ENCODE measurements at places on chromosomes 5 and 9. TPM values are rescaled to one million over a fixed set of nuclear protein-coding genes. Genes with fewer than 3 reads are reported as not detected.

- no peak overlapping the region for H3K4me3 ChIP-seq
- DNase-seq: peak; percentile 72
- H3K36me3 ChIP-seq: peaks cover 11% of the 10 kb centered on the region
- H3K4me1 ChIP-seq: peaks cover 7% of the 10 kb centered on the region
- H3K27ac ChIP-seq: no peak overlapping the region
- no peaks in the 10 kb centered on the region for H3K27me3 ChIP-seq
Measured at GRCh38 chr9:125932012-125932411, 184.8 kb downstream of the PBX3 start.

GRCh38 chr9:115717711-115718173 lies 435.8 kb upstream of the PAPPA start:
- no peak for DNase-seq
- H3K4me3 ChIP-seq: no peak overlapping the region
- H3K36me3 ChIP-seq: no peaks in the 10 kb centered on the region
- no peak overlapping the region for H3K27ac ChIP-seq
- no peaks in the 10 kb centered on the region for H3K27me3 ChIP-seq

DNA sequence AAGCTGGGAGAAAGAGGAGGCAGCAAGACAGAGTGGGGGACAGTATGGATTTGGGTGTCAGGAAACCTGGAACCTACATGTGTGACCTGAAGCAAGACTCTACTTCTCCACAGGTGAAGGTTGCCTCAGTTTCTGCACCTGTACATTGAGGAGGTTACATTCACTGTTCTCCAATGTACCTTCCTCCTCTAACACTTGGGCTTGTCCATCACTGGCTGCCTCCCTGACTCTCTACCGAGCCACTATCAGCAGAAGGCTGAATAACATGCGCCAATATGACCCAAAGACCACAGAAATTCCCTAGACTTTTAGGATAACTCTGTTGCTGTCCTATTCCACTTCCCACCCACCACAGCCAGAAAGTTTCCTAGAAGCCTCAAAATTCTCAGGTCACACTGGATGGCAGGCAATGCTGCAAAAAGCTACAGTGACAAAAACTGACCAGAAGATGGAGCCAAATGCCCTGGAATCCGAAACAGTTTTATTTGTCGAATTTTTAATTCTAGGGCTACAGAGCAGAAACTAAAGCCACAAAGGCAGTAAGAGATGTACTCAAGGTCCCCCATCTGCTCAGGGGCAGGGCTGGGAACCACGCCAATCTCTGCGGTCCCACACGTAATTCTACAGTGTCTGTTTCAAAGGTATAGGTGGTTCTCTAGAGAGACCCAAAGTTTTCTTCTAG lies 64.4 kb downstream of the FAM114A2 start:
- H3K4me3 ChIP-seq: no peak overlapping the region
- no peaks in the 10 kb centered on the region for H3K4me1 ChIP-seq
- H3K27me3 ChIP-seq: peaks cover 6% of the 10 kb centered on the region
- peak; percentile 20 for DNase-seq
- no peak overlapping the region for H3K27ac ChIP-seq

- H3K27me3 ChIP-seq: no peaks in the 10 kb centered on the region
- no peak overlapping the region for H3K27ac ChIP-seq
Measured at GRCh38 chr9:37350486-37351190, 71.9 kb upstream of the GRHPR start.

DNA sequence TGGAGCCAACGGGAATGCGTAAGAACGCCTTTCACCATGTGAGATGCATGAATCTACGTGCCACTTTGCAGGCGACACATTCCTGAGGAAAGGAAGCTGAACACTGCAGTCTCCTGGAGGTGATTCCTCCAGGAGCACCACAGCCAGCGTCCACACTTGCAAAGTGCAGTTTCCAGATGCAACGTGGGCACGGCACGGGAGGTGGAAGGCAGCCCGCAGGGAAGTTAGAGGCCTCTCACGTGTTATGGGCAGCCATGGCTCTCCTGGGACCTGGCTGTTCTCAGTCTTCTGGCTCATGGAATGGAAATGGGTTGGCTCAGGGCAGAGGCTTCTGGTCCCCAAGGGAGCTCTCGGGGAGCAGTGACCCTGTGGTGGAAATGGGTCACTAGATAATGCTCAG lies 381.0 kb upstream of the IRX4 start:
- H3K4me1 ChIP-seq: no peaks in the 10 kb centered on the region
- DNase-seq: no peak
- no peak overlapping the region for H3K4me3 ChIP-seq
- no peaks in the 10 kb centered on the region for H3K36me3 ChIP-seq

Gene PCDHGB4
- 6.1 TPM for total RNA-seq

DNA sequence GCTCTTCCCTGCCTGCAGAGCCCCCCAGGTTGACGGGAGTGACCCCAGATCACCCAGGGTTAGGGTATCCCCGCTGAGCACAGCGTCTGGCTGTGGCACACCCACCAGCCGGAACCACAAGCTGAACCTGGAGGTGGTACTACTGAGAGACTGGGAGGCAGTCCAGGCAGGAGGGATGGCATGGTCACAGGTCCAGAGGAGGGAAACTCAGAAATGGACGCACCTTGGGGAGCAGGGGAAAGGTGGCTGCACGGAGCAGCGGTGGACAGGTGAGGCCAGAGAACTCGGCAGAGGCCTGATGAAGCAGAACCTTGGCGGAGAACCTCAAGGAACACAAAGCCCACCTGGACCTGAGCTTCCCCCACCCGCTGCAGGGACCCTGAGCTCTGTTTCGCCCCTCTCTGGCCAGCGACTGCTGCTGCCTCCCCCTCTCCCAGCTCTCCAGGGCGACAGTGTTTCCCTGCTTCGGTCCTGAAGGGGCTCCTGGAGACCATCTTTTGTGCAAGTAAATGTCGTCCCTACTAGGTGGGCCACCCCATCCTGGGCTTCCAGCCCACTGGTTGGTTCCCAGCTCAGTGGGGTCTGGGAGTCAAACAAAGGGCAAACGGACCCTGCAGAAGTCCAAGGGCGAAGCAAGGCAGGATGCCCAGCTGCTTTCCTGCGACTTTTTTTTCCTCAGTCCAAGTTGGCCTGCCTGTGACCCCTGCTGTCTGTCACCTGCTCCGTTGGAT lies 845 bp downstream of the ADGRD2 start:
- H3K4me3 ChIP-seq: no peak overlapping the region
- peaks cover 17% of the 10 kb centered on the region for H3K4me1 ChIP-seq
- no peak overlapping the region for H3K27ac ChIP-seq
- H3K27me3 ChIP-seq: peaks cover 10% of the 10 kb centered on the region
- no peak for DNase-seq
- no peaks in the 10 kb centered on the region for H3K36me3 ChIP-seq

DNA sequence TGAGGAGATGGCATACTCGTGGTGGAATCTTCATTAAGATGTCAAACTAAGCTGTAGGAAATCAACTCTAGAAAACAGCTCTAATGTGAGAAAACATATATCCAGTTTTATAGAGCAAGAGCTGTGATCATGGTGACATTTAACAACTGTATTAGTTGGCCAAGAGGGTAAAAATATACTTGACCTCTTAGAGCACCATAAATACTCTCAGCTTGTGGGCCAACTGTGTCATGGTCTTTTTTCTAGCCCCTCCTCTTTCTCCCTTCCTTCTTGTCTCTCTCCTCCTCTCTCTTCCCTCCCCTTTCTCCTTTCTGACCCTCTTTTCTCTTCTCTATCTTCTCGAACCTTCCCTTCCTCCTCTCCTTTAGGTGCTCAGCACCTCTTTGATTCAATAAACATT lies 54.7 kb downstream of the TMC1 start:
- H3K36me3 ChIP-seq: no peaks in the 10 kb centered on the region
- H3K4me1 ChIP-seq: peaks cover 24% of the 10 kb centered on the region
- H3K27me3 ChIP-seq: no peaks in the 10 kb centered on the region
- H3K27ac ChIP-seq: no peak overlapping the region
- DNase-seq: no peak

Gene OMD
- total RNA-seq: 7.2 TPM

DNA sequence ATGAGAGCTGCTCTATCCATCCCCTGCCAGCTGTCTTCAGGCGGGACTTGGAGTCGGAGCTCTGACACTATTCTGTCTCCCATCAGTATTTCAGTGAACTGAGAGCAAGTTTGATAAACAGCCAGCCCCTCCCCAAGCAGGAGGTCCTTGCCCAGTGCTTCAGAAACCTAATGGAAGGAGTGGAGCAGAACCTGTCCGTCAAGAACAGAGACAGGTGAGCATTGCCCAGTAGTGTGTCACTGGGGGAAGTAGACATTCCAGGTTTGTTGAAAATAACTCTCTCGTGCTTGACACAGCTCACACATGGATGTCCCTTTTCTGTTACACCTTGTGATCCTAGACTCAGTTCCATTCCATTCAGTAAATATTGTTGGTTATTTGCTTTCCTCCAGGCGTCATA lies 13.2 kb upstream of the TLX3 start:
- no peaks in the 10 kb centered on the region for H3K36me3 ChIP-seq
- DNase-seq: no peak

DNA sequence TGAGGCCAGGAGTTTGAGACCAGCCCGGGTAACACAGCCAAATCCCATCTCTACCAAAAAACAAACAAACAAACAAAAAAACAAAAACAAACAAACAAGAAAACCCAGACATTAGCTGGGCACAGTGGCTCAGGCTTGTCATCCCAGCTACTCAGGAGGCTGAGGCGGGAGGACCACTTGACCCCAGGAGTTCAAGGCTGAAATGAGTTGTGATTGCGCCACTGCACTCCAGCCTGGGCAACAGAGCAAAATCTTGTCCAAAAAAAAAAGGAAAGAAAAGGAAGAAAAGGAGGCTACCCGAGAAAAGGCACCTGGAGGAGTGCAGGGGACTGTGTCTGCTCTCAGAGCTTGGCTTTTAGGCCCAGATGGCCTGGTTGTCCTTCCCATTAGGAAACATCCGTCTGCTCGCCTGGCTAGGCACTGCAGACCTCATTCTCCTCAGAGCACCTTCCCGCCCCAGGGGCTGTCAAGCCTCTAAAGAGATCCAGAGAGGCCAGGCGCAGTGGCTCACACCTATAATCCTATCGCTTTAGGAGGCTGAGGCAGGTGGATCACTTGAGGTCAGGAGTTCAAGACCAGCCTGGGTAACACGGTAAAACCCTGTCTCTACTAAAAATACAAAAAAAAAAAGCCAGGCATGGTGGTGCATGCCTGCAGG lies 185.3 kb upstream of the IER5L start:
- H3K36me3 ChIP-seq: no peaks in the 10 kb centered on the region
- no peak overlapping the region for H3K27ac ChIP-seq
- H3K4me1 ChIP-seq: no peaks in the 10 kb centered on the region
- no peak for DNase-seq
- no peaks in the 10 kb centered on the region for H3K27me3 ChIP-seq
- H3K4me3 ChIP-seq: no peak overlapping the region

Gene LHFPL2
- total RNA-seq: 58.8 TPM

DNA sequence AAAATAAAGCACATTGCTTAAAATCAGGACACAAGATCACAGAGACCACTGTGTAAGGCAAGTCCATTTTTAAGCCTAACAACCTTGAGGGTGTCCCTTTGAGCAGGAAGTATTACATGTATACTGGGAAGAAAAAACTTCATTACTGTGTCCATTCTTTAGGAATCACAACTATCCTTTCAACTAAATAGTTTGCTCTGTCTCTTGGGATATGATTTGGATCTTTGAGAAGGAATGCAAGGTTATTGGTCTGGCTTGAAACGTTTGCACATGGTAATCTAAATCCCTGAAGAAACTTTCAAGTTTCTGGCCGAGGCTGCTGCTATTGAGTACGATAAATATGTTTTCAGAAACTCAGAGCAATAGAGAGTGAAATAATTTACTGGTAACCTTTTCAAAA lies 923.0 kb upstream of the SEMA6A start:
- no peaks in the 10 kb centered on the region for H3K27me3 ChIP-seq
- no peak overlapping the region for H3K4me3 ChIP-seq
- no peak for DNase-seq
- no peak overlapping the region for H3K27ac ChIP-seq
- no peaks in the 10 kb centered on the region for H3K36me3 ChIP-seq

DNA sequence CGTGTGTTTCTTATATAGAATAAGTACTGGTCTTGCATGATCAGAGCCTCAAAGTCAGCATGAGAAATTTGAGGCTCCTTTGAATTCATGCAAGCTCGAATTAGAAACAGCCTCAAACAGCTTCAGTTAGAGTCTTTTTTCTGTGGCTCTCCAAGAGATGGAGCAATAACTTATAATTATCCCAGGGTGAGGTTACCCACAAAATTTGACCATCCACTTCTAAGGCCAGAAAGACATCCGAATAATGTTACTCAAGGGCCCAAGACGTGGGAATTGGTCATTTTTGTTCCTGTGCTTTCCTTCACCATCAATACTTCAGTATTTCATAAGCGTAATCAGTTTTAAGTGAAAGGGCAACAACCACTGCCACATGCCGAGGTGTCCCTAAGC lies 89.7 kb downstream of the DAPK1 start:
- no peaks in the 10 kb centered on the region for H3K4me1 ChIP-seq
- no peaks in the 10 kb centered on the region for H3K36me3 ChIP-seq
- no peak overlapping the region for H3K4me3 ChIP-seq

DNA sequence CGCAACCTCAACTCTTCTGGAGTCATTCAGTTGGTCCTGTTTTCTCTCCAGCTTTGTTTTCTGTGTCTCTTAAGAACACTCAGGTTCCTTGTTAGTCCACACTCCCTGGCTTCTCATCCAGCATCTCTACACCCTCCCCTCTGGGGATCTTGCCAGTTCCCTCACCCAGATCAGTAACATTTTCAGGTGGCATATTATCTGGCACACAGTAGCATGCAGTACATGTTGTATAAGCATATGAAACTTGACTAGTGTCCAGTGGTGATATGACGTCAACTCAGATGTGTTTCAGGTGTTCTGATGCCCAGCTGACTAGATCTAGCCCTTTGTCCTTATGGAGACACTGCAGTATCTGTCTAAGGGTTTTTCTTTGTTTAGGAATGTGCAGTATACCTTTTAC lies 184.3 kb downstream of the ARHGAP26 start:
- H3K27me3 ChIP-seq: no peaks in the 10 kb centered on the region
- DNase-seq: no peak
- H3K4me1 ChIP-seq: peaks cover 11% of the 10 kb centered on the region
- H3K4me3 ChIP-seq: no peak overlapping the region

GRCh38 chr9:114397219-114397847 lies 9.6 kb upstream of the AKNA start:
- H3K27me3 ChIP-seq: no peaks in the 10 kb centered on the region
- H3K36me3 ChIP-seq: no peaks in the 10 kb centered on the region

Gene FCHO2
- 26.9 TPM for total RNA-seq

DNA sequence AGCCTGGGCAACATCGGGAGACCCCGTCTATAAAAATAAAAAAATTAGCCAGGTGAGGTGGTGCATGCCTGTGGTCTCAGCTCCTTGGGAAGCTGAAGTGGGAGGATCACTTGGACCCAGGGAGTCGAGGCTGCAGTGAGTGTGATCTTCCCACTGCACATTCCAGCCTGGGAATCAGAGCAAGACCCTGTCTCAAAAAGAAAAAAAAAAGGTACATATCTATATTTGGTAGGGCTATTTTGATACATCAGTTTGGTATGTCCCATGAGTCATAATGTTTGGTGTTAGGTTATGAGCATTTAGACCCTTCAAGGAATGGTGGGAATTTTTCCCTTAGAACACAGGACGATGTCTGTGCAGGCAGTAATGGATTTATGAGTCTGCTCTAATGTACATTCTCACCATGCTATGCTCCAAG lies 55.3 kb upstream of the POU4F3 start:
- H3K27ac ChIP-seq: no peak overlapping the region
- H3K4me3 ChIP-seq: no peak overlapping the region
- H3K4me1 ChIP-seq: no peaks in the 10 kb centered on the region
- peaks cover 41% of the 10 kb centered on the region for H3K36me3 ChIP-seq
- no peak for DNase-seq
- no peaks in the 10 kb centered on the region for H3K27me3 ChIP-seq

Data from adrenal gland (tissue), 19 donors.